ENCODE measurements at places on chromosomes 13 and 19.

- no peak for DNase-seq
These were observed 386.6 kb downstream of the DIAPH3 start for GRCh38 chr13:59776924-59777690.

DNA sequence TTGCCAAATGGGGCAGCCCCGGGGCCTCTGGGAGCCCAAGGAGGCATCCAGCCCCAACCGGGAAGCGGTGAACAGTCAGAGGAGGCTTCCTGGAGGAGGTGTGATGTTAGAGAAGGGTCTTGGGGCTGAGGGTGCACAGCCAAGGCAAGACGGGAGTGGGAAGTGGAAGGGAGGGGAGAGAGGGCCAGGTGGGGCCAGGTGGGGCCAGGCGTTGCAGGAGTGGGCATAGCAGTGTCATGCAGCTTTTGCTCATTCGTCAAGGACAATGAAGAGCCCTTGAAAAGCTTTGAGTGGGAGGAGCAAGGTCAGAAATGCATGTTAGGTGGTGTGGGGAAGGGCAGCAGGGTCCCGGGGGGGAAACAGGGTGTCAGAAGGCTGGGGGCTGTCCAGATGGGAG is 1.8 kb downstream of the FBN3 start:
- no peak for DNase-seq

DNA sequence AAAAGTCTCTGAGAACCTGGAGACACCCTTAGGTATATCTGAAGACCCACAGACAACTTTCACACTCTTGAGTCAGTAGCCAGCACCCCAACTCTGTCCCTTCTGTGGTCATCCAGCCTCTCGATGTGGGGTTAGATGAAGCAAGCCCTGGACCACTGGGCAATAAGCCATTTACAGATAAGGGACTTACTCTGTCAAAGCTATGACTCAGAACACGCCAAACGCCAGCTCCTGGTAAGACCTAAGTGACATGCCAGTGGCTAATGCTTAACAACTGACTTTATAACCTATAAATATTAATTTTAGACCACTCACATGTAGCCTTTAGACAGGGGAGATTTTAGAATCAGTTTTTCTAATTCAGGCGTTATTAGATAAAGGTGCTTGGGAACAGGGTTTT is 85.7 kb downstream of the SHISA2 start:
- no peak for DNase-seq

DNA sequence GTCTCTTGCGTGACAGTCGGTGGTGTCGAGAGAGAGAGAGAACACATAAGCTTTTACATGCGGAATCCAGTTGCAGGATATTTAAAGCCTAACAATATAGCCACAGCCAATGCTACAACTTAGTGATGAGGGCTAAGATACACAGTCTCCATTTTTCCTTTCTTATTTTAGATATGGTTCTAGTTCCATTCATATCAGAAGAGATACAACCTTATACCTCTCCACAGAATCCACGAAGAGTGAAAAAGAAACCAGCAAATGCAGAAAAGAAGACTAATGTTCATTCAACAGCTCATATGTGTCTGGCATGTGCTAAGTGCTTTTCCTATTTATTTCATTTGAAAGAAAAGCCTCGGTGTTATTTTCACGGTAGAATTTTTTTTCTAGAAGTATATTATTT is 249.0 kb upstream of the SLITRK1 start:
- DNase-seq: no peak

DNA sequence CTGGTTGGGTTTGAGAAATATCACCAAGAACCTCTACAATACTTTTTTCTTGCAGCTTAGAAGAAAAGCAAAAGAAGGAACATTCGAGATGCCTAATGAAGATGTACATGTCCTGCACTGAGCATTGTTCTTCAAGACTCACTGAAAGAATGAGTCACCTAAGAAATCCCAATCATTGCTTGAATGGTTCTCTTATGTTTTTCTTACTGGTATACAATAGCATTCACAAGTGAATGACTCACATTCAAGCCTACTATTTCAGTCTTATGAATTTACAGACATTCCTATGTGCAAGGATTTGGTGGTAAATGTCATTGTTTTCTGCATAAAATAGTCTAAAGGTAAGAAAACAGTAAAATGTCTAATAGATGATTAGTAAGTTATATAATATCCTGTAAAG is 594.6 kb downstream of the PCDH9 start:
- DNase-seq: no peak

- no peak for DNase-seq
These were observed 34.0 kb downstream of the GPC6 start for GRCh38 chr13:93260591-93260990.

- no peak for DNase-seq
These were observed 4.7 kb downstream of the LENG1 start for GRCh38 chr19:54154603-54155345.

GRCh38 chr13:91406619-91407018 is 8.2 kb downstream of the GPC5 start:
- no peak for DNase-seq

- no peak for DNase-seq
These were observed 6.8 kb upstream of the ZSCAN5A start for GRCh38 chr19:56321254-56321988.

DNA sequence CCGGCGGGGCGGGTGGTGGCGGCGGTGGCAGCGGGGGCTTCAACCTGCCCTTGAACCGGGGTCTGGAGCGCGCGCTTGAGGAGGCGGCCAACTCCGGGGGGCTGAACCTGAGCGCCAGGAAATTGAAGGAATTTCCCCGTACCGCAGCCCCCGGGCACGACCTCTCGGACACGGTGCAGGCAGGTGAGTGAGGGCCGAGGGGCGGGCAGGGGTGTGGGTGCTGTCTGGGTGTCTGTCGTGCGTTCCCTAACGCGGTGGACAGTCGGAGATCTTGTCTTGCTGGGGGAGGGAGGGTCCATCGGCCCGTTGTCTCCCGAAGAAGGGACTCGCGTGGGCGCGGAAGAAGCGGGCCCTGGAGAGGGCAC is 533 bp downstream of the LRCH1 start:
- DNase-seq: no peak

DNA sequence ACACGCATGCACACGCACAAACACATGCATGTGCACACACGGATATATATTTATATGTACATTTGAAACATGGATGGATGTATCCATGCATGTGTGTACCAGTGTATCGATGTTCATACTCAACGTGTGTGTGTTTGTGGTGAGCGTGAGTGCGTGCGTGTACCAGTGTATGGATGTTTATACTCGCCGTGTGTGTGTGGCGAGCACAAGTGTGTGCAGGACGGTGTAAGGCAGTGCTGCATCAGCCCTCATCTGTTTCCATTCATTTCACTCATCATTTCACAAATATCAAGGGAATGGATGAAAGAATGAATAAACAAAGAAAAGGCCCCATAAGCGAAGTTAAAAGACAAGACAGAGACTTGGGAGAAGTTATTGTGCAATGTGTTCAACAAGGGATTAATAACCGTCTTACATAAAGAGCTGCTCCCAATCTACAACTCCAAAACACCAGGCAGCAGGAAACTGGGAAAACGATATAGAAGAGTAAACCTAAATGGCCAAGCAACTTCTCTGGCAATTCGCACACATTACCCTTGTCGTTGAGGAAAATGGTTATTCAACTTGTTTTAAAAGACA is 21.7 kb upstream of the MIER2 start:
- DNase-seq: no peak

DNA sequence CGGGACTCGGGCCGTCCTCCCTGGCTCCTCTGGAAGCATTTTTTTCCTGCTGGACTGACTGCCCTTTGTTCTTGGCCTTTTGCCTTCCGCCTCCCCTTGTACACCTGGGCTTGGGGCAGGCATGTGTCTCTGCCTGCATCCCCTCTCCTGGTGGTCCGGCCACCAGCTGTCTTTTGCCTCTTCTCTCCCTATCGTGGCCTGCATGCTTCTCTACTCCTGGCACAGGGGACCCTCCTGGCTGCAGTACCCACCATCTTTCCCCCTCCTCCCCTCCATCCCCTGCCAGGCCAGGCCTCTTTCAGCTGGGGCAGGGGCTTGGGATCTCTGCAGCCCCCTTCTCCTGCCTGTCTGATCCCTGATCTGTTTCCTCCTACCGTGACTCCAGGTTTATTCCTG is 12.1 kb downstream of the WTIP start:
- no peak for DNase-seq

GRCh38 chr19:15400521-15401396 is 18.0 kb downstream of the AKAP8L start:
- no peak for DNase-seq

DNA sequence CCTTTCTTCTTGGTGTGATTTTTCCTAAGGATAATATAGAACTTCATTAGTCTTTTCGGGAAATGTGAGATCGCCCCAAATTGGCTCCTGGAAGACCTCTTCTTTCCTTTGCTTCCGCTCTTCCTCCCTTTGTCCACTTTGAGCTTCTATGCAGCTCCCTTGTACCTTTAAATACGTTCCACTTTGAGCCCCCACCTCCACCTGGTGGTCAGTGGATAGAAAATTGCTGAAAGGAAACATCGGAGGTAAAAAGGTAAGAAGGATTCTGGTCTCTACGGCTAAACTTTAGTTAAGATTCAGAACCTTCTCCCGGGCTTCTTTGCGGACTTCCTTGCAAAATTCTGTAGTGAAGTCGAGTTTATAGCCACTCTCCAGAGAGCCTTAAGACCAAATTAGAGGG is 55.0 kb upstream of the TM9SF2 start:
- DNase-seq: no peak

DNA sequence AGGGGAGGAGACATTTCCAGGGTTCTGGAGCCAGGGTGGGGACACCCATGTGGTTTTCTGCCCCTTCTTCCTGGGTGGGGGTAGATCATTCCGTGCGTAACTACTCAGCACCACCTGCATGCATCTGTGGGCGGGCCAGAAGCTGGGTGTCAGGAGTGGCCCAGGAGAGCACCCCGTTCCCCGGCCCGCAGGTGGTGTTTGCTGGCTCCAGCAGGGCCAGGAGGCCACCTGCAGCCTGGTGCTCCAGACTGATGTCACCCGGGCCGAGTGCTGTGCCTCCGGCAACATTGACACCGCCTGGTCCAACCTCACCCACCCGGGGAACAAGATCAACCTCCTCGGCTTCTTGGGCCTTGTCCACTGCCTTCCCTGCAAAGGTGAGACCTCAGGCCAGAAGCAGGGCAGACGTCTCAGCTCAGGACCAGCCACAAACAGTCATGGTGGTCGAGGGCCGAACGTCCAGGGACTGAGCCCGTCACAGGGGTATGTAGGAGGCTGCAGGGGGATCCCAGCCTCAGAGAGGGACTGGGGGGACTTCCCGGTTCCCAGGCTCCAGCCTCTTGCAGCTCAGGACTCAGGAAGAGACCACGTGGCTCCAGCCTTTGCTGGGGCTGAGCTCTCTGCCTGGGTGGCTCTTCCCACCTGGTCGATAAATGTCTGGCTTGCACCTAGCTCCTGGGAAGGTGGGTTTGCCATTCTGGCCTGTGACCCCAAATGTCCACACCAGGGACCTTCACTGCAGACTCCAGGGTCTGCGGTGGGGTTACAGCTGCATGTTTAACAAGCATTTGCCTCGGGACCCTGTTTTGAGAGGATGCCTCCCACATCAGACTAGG is 1.6 kb downstream of the FSTL3 start:
- DNase-seq: no peak

DNA sequence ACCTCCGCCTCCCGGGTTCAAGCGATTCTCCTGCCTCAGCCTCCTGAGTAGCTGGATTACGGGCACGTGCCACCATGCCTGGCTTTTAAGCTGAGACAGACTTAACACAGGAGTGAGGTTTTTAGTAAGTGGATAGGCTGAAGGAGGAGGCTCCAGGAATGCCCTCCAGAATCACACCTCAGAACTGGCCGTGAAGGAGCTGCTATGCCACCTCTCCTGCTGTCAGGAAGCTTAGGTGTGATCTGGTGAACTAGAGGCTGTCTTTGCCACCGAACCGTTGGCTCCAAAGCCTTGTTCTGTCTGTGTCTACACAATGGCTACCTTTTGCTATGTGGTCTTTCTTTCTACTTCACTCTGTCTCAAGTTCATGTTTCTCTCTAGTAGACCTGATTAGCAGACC is 4.2 kb downstream of the PDCD2L start:
- no peak for DNase-seq

DNA sequence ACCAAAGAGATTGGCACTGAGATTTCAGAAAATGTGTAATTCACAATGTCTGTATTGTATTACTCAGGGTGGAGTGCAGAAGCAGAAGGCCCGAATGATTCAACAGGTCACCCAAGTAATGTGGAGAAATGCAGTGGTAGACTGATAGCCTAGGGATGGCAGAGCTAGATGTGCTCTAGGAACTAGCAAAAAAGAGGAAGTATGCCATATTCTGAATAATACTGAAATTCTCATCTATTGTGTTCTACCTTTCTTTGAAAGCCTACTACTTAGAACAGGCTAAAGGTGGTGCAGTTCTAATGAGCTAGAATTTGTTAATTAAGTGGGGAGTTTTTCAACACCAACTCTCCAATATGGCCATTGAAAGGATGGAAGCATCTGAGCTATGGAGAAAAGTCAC is 1449.8 kb upstream of the MIR17HG start:
- no peak for DNase-seq

GRCh38 chr13:65929436-65929835 is 1300.7 kb downstream of the PCDH9 start:
- DNase-seq: no peak

All from stimulated activated CD8-positive, alpha-beta memory T cell treated with anti-CD3 and anti-CD28 coated beads, Interleukin-12 subunit alpha, Interleukin-12 subunit beta, amount 100 ng/mL, for 4 hours (primary cell).